Small intestine (tissue), 16 donors: ENCODE measurements at places on chromosomes 7 and 10.

DNA sequence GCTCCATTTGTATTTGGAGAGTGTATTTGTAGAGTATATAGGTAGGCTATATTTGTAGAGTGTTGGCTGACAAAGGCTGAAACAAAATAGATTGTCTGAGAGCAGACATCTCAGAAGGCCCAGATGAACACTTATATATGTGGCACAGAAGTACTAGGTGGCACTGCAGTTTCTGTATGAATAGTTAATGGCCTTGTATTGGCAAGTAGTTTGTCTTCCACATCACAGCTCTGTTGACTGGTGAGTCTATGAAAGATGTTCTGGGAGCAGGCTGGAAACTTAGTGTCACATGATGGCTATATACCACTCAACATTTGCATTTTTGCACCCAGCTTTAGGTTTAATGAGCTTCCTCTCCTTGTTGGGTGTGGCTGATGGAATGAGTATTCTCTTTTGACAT is 51.9 kb downstream of the CCNY start:
- DNase-seq: no peak

DNA sequence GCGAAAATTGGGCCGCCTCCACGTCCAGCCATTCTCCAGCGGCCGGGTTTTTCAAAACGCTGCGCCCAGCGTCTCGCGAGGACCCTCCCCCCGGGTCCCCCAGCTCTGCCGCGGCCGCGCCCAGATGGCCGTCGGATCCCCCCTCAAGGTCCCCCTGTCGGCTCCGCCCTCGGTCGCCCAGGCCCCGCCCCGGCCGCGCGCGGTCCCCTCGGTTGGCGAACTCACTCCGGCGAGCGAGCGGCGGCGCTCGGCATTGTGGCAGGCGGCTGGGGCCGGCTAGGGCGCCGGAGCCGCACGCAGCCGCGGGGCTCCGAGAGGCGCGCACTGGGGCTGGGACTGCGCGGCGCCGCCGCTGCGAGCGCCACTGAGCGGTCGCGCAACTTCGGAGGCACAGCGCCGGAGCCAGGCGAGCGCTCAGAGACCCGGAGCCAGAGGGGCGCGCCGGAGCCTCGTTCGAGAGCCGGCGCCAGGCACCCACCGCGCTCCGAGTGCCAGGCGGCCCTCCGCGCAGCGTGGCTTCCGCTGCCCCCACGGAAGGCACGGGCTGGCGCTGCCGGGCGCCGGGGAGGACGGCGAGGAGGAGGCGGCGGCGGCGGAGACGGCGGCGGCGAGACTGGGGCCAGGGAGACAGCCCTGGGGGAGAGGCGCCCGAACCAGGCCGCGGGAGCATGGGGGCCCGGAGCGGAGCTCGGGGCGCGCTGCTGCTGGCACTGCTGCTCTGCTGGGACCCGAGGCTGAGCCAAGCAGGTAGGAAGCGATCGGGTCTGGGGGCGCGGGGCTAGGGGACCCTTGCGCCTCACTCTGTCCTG is at the start of gene UNC5B:
TSS of gene UNC5B (plus strand) at position 253 of the 809 bp plus-strand sequence. CDS start at position 669, 416 bp downstream.
- DNase-seq: peak; percentile 85

DNA sequence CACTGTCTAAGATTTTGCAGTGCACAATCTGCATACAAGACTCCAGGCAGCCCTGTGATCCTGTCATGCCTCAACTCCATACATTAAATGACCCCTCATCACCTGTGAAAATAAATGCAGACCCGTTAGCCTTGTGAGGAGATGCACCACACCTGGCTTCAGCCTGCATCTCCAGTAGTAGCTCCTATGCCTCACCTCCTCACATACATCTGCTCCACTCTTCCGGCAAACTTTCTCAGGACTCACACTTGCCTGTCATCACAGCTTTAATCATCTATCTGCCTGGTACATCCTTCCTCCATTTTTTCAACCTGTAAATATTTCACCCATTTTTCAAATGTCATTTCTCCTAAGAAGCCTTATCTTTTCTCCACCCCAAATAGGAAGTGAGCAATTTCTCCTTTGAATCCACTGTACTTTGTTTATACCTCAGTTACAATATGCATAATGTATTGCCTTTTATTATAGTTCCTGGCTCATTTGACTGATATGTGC is 39.3 kb upstream of the ABCB5 start:
- DNase-seq: no peak

DNA sequence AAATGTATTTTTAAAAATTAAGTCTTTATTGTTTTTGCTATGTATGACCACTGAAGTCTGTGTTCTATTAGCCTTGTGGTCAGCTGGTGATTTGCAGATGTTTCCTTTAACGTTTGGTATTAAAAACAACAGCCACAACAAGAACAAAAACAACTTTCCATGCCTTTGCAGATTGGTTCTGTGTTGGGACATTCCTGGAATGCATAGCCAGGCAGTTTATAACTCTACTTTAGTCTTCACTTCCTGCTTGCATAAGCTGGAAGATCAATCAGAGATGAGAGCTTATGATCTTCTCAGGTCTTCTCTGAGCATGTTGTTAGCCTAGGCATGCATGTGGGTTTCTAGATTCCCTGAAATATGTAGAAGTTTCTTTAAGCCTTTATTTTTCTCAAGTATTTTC is 58.9 kb upstream of the SEMA3C start:
- no peak for DNase-seq

DNA sequence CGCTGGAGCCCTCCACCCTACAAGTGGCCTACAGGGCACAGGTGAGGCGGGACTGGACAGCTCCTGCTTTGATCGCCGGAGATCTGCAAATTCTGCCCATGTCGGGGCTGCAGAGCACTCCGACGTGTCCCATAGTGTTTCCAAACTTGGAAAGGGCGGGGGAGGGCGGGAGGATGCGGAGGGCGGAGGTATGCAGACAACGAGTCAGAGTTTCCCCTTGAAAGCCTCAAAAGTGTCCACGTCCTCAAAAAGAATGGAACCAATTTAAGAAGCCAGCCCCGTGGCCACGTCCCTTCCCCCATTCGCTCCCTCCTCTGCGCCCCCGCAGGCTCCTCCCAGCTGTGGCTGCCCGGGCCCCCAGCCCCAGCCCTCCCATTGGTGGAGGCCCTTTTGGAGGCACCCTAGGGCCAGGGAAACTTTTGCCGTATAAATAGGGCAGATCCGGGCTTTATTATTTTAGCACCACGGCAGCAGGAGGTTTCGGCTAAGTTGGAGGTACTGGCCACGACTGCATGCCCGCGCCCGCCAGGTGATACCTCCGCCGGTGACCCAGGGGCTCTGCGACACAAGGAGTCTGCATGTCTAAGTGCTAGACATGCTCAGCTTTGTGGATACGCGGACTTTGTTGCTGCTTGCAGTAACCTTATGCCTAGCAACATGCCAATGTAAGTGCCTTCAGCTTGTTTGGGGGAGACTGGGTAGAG is at the start of gene COL1A2:
TSS of gene COL1A2 (plus strand) at position 459 of the 704 bp plus-strand sequence. CDS start at position 596, 137 bp downstream.
- peak; percentile 1 for DNase-seq

DNA sequence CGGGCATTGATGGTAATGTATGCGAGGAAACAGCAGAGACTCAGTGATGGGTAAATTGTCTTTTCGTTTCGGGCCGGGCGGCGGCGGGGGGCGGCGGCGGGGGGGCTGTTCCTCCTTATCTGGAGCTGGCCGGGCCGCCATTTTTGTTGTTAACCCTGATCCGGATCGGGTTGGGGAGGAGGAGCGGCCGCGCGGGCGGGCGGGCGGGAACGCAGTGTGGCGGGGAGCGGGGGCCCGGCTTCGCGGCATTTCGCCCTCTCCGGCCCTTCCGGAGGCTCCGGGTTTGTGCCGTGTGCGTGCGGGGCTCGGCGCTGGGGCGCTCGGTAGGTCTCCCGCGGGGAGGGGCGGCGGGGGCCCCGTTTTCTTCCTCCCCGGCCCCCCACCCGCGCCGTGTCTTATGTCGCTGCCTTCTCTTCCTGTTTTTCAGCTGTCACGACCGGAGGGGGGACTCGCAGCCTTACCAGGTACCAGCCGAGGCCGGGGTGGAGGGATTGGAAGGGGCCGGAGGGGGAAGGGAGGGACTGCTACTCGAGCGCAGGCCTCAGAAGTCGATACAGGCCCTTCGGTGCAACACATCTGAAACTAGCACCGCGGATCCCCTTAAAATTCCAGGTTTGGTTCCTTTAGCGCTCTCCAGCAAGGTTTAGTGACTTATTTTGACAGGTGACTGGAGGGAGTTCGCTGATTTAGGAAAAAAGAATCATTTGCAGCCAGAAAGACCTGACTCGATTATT is 820 bp downstream of the WAC start:
- DNase-seq: peak; percentile 52
